ENCODE measurements at places on chromosomes 11 and 22. TPM values are rescaled to one million over a fixed set of nuclear protein-coding genes. Genes with fewer than 3 reads are reported as not detected.

GRCh38 chr11:73229321-73229895, 11.3 kb downstream of the P2RY2 start:
- no peaks in the 10 kb centered on the region for H3K36me3 ChIP-seq
- H3K4me1 ChIP-seq, result peaks cover 15% of the 10 kb centered on the region
- no peak overlapping the region for H3K27ac ChIP-seq
- DNase-seq, result no peak
- H3K4me3 ChIP-seq, result no peak overlapping the region

DNA sequence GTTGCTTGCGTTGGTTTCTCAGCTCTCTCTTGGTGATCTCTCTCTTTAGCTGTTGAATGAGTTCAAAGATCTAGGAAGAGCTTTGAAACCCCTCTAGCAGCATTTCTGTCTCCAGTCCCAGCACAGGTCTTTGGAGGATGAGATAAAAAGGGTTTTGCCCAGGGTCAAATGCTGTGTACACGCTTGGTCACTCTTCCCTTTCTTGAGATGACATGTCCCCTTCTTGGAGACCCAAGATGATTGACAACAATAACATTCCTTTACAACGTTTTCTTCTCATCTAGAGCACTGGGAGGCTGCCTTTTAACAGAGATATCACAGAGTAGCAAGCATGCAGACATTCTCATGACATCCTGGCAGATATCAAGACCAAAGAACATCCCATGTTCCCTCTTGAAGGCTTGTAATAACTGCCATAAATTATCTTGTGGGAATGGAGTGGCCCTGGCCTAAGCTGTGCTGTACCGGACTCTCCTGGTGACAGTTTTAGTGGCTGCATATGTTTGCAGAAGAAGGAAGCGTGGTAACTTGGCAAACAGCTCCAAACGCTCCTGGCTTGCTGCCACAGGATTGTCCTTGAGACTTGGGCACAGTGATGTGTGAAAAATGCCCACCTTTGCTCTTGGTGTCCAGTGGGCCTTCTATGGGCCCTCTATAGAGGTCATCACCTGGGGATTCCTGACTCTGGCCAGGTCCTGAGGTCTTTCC, 107.8 kb downstream of the PTPRJ start:
- H3K27ac ChIP-seq, result no peak overlapping the region
- no peaks in the 10 kb centered on the region for H3K27me3 ChIP-seq
- H3K36me3 ChIP-seq, result peaks cover 2% of the 10 kb centered on the region
- peaks cover 4% of the 10 kb centered on the region for H3K4me1 ChIP-seq
- H3K4me3 ChIP-seq, result no peak overlapping the region

- no peaks in the 10 kb centered on the region for H3K27me3 ChIP-seq
- no peaks in the 10 kb centered on the region for H3K36me3 ChIP-seq
- peaks cover 1% of the 10 kb centered on the region for H3K4me1 ChIP-seq
These were observed 1284.0 kb downstream of the FAM181B start for GRCh38 chr11:81449588-81450156.

GRCh38 chr22:20551805-20552442, 44.5 kb downstream of the MED15 start:
- no peak overlapping the region for H3K4me3 ChIP-seq
- H3K4me1 ChIP-seq, result peaks cover 13% of the 10 kb centered on the region
- no peak overlapping the region for H3K27ac ChIP-seq
- DNase-seq, result no peak
- H3K27me3 ChIP-seq, result no peaks in the 10 kb centered on the region

DNA sequence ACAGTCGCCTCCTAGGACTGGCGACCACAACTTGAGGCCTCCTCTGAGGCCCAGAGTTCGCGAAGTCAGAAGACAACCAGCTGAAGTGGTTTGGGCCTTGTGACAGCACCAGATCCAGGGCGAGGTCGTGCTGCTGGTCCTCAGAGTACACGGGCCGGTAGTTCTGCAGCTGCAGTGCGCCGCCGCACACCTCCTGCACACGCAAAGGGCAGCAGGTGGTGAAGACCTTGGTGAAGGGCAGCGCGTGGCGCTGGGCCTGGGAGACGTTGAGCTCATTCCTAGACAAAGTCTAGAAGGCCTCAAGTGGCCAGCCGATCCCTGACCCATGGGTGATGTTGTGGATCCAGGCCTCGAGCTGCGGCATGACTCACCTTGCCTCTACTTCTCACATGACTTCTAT, 18.2 kb downstream of the CD3E start:
- H3K4me3 ChIP-seq, result no peak overlapping the region
- H3K4me1 ChIP-seq, result peaks cover 10% of the 10 kb centered on the region
- no peak overlapping the region for H3K27ac ChIP-seq
- H3K27me3 ChIP-seq, result peaks cover 9% of the 10 kb centered on the region
- no peaks in the 10 kb centered on the region for H3K36me3 ChIP-seq

- H3K36me3 ChIP-seq, result no peaks in the 10 kb centered on the region
- no peak for DNase-seq
- H3K27ac ChIP-seq, result no peak overlapping the region
- H3K4me1 ChIP-seq, result peaks cover 9% of the 10 kb centered on the region
- peaks cover 4% of the 10 kb centered on the region for H3K27me3 ChIP-seq
These were observed 97.9 kb upstream of the CD44 start for GRCh38 chr11:35041070-35041554.

The SORL1 gene
- 31.8 TPM for total RNA-seq

The RAC2 gene
- total RNA-seq, result 1.7 TPM

The PTPRCAP gene
- total RNA-seq, result 0.73 TPM

The PATZ1 gene
- total RNA-seq, result 93.6 TPM
